Kasumi-1 (cell line): ENCODE measurements at places on chromosomes 6 and 20.

- DNase-seq, result no peak
These were observed 84.0 kb downstream of the RCAN2 start for GRCh38 chr6:46407246-46407645.

DNA sequence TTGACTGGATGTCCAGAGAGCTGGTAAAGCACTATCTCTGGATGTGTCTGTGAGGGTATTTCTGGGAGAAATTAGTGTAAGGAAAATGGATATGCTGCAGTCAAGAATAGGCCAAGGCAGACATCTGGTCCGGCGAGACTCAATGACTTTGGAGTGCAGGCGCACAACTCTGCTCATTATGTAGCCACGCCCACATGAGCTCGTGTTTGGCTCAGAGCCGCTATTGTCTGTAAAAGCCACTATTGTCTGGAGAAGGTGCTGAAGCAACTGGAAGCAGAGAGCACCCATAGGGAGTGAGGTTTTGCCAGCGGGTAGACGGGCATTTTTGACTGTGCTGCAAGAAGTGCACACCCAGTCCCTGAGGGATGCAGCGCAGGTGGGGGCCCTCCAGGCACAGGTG is 305.0 kb upstream of the POU3F2 start:
- no peak for DNase-seq

DNA sequence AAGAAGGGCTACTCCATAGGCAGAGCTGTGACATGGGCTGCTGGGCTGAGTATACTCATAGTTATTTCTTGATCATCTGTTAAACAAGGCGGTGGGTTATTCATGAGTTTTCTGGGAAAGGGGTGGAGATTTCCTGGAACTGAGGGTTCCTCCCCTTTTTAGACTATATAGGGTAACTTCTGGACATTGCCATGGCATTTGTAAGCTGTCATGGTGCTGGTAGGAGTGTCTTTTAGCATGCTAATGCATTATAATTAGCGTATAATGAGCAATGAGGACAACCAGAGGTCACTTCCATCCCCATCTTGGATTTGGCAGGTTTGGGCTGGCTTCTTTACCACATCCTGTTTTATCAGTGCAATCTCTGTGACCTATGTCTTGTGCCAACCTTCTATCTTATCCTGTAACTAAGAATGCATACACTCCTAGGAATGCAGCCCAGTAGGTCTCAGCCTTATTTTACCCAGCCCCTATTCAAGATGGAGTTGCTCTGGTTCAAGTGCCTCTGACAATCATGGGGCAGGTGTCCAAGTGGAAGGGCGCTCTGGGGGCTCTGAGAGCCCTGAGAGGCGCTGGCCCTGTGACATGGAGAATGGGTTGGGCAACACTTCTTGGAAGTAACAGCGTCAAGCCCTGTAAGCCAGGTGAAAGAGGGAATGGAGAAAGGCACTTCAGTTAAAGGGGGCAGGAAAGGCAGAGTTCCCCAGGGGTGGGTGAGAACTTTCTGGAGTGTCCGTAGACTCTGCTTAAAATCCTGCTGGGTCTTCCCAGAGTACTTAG is 354.2 kb upstream of the SULF2 start:
- no peak for DNase-seq

DNA sequence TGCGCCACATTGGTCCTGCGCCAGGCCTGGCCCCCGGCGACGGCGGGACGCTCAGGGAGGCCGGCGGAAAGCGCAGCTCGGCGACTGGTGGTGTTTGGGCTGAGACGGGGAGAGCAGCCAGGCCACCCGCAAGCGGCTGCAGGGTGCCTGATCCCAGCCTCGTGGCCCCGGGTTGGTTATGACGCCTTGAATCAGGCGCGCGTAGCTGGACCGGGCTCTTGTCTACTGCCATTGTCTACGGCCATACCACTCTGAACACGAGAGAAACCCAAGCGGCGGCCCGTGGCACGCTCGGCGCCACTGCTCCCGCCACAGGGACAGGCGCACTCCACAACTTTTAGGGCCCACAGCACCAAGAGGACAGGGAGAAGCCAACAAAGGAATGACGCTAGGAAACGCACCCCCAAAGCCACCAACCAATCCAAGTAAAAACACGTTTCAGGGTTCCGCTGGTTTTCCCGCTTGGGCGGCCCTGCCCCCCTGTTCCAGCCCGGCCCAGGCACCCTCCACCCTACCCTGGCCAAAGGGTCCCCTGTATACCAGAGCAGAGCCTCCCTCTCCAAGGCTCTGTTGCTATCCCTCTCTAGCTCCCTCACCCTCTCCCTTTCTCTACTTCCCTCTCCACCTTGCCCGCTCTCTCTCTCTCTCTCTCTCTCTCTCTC is 1849.3 kb upstream of the DEFB115 start:
- no peak for DNase-seq

DNA sequence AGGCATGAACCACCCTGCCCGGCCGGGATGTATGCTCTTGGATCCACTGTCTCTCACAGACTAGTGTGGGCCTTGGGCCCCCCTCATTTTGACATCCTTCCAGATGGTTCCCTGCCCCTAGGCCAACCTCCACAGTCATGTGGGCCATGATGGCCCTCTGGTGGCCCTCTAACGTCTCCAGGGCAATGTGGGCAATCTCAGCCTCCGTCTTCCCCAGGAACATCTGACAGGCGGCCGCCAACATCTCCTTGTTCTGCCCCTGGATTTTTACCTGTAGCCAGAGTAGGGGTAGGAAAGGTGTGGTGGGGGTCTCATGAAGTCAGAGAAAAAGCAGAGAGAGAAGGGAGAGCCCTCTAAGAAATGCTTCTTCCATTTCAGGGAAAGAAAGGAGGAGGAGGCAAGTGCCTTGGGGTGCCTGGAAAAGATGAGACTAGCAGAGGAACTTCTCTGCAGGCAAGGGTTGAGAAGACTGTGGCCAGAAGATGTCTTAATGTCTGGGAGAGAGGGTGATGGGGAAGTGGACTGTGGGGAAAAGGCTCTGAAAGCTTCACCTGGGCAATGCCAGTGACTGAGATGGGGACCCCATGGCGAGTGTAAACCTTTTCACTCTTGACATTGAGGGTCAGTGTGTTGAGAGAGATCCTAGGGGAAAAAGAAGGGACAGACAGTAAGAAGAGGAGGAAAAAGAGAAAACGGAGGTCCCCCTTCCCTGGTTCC is 1.3 kb downstream of the FLOT1 start:
- DNase-seq, result no peak
